ENCODE measurements at places on chromosomes 1 and 21.

GRCh38 chr1:163414778-163415177 is 93.0 kb downstream of the NUF2 start:
- no peak for DNase-seq

GRCh38 chr1:1123581-1124507 is 8.0 kb upstream of the C1orf159 start:
- DNase-seq, result no peak

- DNase-seq, result no peak
These were observed 53.8 kb downstream of the TRIM11 start for GRCh38 chr1:228352677-228353481.

- DNase-seq, result no peak
These were observed 84.2 kb downstream of the OBSCN start for GRCh38 chr1:228291906-228292608.

DNA sequence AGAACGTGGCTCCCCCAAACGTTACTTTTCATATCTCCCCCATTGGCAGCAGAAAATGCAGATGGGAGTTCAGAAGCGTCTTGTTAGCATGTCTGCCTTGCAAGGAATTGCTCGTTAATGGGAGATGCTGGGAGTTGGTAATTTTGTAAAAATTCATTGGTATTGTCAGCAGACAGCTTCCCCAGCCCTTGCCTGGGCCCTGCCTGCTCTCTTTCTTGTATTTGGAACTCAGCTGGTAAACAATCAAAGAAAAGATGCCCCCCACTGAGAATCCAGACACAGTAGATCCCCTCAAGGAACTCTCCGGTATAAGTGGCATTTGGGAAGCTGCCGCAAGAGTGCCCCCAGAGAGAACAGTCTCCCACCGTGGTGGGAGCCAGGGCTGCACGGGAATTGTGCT is 94.4 kb upstream of the IGSF21 start:
- DNase-seq, result no peak

Measured in stimulated activated CD8-positive, alpha-beta memory T cell treated with anti-CD3 and anti-CD28 coated beads, Interleukin-2, amount 100 ng/mL, for 1 hour (primary cell).